ENCODE measurements at places on chromosomes 3 and 15.

DNA sequence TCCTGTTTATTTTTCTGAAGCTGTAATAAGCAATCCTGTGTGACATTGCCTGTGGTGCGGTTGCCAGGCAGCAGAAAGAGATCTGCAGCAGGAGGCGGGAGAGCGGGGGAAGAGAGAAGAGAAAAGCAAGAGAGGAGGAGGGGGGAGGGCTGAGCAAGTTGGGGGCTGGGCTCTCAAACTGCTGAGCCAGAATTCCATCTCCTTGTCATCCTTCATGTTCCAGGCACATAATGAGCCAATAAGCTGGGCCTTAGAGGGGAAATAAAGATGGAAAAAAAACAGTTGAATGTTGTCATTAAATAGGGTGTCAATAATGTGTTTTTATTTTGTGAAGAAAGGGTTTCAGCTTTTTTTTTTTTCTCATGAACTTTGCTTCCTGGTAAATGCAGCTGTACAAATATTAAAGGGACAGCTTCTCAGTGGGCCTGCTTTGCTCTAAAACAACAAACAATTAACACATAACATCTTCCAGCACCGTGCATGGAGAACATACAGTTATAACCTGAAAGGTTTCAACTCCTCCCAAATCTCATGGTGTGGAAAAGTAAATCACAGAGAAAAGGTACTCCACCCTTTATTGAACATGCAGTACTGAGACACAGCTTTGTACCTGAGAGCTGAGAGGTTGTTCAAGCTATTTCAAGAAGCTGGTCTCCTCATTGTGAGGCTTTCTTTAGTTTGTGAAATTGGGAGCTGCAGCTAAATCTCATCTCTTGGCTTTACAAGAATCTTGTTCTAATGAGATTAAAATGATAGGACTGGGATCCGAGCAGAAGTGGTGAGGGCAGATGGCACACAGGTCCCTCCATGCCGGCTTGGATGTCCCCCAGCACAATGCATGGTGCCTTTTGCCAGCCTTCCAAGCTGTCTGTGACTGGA is 451.1 kb upstream of the KCNMB2 start:
- no peak for DNase-seq

- DNase-seq, result no peak
Measured at GRCh38 chr3:144296808-144297207, 325.2 kb downstream of the DIPK2A start.

- DNase-seq, result no peak
Measured at GRCh38 chr3:150067561-150067960, 96.9 kb upstream of the PFN2 start.

DNA sequence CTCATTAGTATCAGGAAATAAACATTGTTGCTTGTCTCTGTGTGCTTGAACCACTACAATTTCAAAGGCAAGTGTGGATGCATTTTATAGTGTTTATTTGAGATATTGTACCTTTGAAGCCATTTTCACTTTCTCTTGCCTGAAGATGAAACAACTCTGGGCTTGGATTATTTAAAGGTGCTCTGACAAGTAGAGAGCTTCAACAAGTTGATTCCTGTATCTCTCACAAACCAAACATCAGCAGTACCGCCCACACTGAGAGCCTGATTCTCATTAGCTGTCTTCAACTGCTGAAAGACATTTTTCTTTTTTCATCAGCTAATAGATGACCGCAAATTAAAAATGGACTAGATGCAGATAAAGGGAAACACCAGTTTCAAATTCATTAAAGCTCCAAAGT is 806 bp upstream of the CERS3 start:
- DNase-seq, result no peak

GRCh38 chr15:64696481-64696880 is 78.9 kb downstream of the RBPMS2 start:
- DNase-seq, result no peak

Measured in stimulated activated CD8-positive, alpha-beta memory T cell treated with anti-CD3 and anti-CD28 coated beads, Interleukin-2, amount 100 ng/mL, for 48 hours (primary cell).